Bone marrow (tissue), 2 donors: ENCODE measurements at places on chromosomes 1 and 21.
A peak's percentile ranks its signal among the peaks of the same experiment; 100 is the strongest.

- DNase-seq = no peak
Measured at GRCh38 chr1:206512058-206512850, 4.9 kb downstream of the RASSF5 start.

DNA sequence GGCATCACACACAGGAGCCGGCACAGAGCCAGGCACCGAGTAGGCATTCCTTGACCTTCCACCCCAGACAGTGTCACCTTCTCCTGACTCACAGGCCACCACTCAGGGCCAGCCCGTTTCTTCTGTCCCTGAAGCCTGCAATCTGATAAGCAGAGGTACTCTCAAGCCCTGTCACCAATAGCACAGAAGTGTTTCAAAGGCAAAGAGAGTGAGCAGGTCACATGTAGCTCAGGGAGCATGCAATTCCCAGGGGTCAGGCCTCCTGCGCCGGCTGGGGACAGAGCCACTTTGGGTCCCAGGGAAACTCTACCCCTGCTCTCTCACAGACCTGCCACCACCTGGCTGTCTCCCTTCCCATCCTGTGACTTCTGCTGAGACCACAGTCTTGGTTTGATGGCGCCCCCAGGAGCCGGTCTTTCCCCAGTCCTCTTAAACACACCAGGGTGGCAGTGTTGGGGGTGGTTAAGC lies 13.2 kb downstream of the CAPN9 start:
- no peak for DNase-seq

- no peak for DNase-seq
Measured at GRCh38 chr1:14968251-14968851, 185.2 kb upstream of the TMEM51 start.

DNA sequence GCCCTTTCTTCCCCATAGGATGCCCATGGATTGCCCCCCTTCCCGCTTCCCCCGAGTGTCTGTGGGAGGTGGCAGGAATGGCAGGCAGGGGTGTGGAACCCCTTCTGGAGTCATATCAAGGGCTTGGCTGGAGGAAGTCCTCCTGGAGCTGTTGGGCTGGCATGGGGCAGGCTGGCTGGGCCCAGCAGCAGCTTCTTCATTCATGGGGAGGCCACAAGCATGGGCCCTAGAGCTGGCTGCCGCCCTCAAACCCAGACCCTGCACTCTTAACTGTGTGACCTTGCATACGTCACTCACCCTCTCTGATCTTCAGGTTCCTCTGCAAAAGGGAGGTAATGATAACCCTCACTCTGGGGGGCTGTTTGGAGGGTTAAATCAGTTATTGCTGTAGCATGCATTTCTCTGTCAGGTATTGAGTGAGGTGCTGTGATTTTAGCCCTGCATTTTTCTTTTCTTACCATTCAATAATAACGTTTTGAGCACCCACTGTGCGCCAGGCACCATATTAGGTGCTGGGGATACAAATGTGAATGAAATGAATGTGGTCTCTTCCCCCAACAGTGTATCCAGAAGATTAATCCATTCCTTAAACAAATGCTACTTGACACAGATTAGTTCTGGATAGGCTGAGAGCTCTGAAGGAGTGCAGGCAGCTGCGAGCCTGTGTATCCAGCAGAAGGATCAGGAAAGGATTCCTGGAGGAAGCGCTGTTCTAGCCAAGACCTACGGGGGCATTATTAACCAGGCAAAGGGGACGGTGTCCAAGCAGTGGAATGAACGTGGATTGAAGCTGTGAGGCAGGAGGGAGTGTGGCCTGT lies 9.3 kb downstream of the PCSK9 start:
- no peak for DNase-seq

GRCh38 chr1:167776151-167776550 lies 54.4 kb downstream of the MPZL1 start:
- no peak for DNase-seq

GRCh38 chr1:112529301-112529700 lies 20.5 kb downstream of the WNT2B start:
- DNase-seq = no peak

- DNase-seq = no peak
Measured at GRCh38 chr1:200181861-200182260, 154.4 kb downstream of the NR5A2 start.

DNA sequence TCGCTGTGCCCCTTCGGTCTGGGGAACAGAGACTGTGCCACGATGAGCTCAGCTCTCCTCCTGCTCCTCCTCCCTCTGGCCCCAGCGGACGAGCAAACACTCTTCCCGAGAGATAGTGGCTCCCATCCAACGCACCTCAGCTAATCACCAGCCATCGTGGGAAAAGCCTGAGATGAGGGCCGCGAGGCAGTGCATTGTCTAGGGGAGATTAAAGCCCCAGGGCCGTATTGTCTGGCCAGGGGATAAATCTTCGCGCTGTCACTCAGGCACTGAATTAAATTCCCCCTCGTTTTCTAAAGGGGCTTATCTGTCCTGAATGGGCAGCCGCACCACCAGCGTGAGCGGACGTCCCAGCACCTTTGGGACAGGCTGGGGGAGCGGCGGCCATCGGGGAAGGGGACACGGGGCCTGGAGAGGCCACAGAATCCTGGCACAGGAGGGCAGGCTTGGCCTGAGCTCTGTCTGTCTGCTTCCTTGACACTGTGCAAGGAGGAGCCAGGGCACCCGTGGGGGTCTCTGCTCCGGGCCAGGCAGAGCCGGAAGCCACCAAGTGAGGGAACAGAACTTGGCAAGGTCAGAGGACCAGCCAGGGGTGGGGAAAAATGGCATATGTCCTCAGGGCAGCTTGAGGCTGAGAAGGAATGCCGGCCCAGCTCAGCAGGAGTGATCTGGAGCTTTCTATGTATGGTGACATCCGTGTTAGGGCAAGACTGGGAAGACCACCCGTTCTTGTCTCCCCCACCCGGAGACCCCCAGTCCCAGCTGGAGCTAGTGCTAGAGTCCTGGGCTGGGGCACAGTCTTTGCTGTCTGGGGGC lies 32.3 kb downstream of the PRDM16 start:
- DNase-seq = no peak

- DNase-seq = no peak
Measured at GRCh38 chr21:45423968-45424853, 19.2 kb downstream of the COL18A1 start.

DNA sequence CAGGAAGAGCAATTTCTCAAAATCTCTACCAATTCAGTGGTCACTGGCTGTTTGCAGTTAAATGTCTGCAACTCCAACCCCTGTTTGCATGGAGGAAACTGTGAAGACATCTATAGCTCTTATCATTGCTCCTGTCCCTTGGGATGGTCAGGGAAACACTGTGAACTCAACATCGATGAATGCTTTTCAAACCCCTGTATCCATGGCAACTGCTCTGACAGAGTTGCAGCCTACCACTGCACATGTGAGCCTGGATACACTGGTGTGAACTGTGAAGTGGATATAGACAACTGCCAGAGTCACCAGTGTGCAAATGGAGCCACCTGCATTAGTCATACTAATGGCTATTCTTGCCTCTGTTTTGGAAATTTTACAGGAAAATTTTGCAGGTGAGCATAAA lies 167.2 kb downstream of the CRB1 start:
- DNase-seq = no peak

- no peak for DNase-seq
Measured at GRCh38 chr1:19922015-19922688, 1.3 kb downstream of the PLA2G2E start.

GRCh38 chr1:92483610-92484471 lies 2.9 kb downstream of the GFI1 start:
- peak; percentile 38 for DNase-seq

- no peak for DNase-seq
Measured at GRCh38 chr1:230250666-230251065, 175.5 kb downstream of the PGBD5 start.

GRCh38 chr1:229156872-229157271 lies 114.0 kb upstream of the RAB4A start:
- no peak for DNase-seq
